Stimulated activated CD8-positive, alpha-beta memory T cell treated with anti-CD3 and anti-CD28 coated beads, Interleukin-4, amount 100 ng/mL, for 48 hours (primary cell): ENCODE measurements at places on chromosomes 7 and 10.

GRCh38 chr7:149595541-149595940 lies 97.9 kb upstream of the ZNF746 start:
- DNase-seq = peak; percentile 15

GRCh38 chr10:63627881-63628296 lies 106.7 kb downstream of the REEP3 start:
- no peak for DNase-seq

GRCh38 chr10:28969413-28969812 lies 292.1 kb downstream of the BAMBI start:
- no peak for DNase-seq

DNA sequence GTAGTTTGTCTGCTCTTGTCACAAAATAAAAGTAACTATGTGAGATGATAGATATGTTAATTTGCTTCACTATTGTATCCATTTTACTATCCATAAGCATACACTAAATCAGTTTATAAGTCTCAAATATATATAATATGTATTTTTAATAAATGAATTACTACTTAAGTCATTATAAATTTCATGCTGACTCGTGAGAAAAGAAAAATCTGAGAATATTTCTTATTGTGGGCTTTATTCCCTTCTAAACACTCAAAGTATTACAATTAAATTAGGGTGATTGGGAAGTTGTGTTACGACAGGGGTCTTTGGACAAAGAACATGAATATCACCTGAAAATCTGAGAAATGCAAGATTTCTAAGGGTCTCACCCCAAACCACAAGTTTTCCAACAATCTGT lies 48.7 kb upstream of the RELN start:
- no peak for DNase-seq

DNA sequence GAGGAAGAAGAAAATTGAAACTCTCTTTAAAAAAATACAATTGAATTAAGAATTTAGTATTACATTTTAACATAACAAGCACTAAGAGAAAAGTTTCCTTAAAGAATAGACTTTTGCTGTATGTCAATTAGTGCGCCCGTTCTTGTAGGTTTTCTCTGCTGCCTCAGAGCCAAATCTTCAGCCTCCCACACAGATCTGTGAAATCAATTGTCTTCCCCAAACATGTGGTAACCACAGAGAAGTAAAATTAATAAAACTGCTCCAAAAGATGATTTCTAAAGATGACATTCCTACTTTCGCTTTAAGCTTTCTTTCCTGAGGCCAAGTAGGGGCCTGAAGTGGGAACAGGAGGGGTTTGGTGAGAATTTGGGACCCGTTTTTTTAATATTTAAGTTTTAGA lies 113.2 kb upstream of the ADO start:
- DNase-seq = no peak

DNA sequence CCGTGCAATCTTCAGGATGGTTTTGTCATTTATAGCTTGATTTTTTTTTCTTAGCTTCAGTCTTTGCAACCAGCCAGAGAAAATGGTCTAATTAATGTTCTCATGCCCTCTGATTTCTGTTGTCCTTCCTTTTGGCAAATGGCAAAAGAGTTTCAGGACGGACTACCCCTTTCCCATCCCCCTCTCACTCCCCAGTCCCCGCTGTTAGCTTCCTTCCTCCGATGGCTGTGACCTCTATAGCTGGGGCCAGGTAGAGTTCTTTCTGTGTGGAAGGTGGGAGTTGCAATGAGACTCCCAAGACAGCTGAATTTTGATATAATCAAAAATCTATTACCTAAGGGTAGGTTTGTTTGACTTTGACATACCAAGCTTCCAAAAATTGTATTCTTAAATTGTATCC lies 362.0 kb downstream of the PAXIP1 start:
- no peak for DNase-seq

- peak; percentile 6 for DNase-seq
Measured at GRCh38 chr7:159032322-159032721, 112.3 kb downstream of the VIPR2 start.

DNA sequence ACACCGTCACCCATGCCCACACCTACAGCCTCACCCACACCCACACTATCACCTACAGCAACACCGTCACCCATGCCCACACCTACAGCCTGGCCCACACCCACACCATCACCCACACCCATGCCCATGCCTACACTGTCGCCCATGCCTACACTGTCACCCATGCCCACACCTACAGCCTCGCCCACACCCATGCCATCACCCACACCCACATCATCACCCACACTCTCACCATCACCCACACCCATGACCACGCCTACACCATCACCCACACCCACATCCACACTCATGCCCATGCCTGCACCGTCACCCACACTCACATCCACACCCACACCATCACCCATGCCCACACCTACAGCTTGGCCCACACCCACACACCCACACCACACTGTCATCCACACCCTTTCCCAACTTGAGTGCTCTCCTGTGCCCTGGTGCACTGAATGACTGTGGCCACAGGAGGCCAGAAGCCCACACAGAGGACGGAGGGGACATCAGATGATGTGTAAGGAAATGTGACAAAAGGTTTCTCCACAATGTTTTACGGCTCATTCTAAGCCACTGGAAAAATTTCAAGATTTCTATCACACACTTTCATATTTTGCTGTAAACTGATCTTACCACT lies 153.3 kb downstream of the WDR37 start:
- DNase-seq = no peak

GRCh38 chr10:96665306-96665705 lies 55.0 kb downstream of the PIK3AP1 start:
- DNase-seq = no peak

- DNase-seq = no peak
Measured at GRCh38 chr10:13527864-13528122, 1.0 kb downstream of the BEND7 start.

DNA sequence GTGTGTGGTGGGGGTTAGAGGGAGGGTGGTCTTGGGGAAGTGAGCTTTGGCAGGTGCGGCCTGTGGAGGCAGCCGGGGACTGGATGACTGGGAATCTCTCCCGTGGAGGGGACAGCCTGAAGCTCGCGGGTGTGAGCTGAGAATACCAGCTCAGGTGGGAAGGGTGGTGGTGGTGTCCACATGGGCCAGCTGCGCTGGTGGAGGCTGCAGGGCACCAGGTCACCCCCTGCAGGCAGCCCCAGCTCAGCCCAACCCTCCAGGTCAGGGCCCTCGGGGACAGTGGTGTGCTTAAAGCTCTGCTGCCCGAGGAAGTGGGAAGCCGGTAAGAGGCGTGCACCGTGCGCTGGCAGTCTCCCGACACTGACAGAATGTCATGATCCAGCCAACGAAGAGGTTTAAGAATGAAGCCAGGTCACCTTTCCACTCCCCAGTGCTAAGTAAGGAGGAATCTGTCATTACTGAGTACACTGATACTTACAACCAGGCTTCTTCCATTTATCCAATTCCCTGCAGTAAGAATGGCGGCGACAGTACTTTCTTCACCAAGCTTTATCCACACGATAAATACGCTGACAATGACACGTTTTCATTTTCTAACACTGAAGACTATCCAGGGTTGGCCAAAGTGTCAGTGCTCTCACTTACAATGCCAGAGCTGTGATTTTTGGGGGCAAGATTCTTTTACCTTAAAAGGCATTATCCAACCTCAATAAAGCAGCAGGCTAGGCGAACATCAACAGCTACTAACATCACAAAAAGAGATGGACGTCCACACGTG lies 20.4 kb downstream of the BRI3 start:
- DNase-seq = no peak

DNA sequence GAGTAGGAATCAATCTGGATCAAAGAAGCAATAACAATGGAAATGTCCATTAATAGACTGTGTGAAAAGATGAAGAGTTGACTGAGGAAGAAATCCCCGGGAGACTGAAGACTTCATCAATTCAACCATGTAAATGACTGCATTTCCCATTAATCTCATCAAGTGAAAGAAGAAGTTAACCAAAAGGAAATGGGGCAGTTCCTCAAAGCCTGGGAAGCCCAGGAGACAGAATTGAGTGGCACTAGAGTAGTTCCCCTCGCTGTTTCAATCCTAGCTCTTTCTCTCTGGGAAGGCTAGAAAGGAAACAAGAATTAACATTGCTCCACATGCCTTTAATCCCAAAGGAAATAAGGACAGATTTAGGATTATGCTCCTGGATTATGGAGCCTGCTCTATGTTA lies 4.8 kb upstream of the OR6V1 start:
- DNase-seq = no peak

DNA sequence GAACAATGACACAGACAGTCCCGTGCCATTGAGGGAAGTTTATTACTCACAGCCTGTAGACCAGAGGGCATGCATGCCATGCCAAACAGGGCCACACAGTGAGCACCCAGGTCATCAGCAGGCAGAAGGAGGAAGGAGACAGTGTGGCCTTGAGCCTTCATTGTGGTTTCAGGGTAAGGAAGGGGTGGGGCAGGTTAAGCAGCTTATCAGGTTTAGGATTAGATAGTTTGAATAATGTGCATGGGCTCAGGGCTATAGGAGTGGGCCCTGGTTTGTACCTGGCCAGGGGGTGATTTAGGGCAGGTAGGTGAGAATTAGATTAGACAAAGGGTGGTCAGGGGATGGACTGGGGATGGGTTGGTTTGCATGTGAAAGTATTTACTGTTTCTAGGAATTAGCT lies 67.9 kb downstream of the ADCY1 start:
- no peak for DNase-seq
